Mesenteric fat pad (tissue), 1 donor: ENCODE measurements at places on chromosomes 6 and 20. TPM values are rescaled to one million over a fixed set of nuclear protein-coding genes. Genes with fewer than 3 reads are reported as not detected.

- no peak for DNase-seq
Observed at GRCh38 chr6:138086573-138087196, 20.5 kb downstream of the PERP start.

Gene SLC12A5
- 1.7 TPM for total RNA-seq

- no peak for DNase-seq
Observed at GRCh38 chr20:17870086-17870740, 98.4 kb downstream of the SNX5 start.

GRCh38 chr6:40532349-40533000, 54.7 kb downstream of the LRFN2 start:
- DNase-seq, result no peak

GRCh38 chr20:44402391-44403193, 47.1 kb downstream of the HNF4A start:
- peak; percentile 82 for DNase-seq

Gene GHRH
- total RNA-seq, result not detected

Gene WFDC11
- not detected for total RNA-seq

GRCh38 chr6:17899491-17899890, 87.9 kb downstream of the KIF13A start:
- no peak for DNase-seq

DNA sequence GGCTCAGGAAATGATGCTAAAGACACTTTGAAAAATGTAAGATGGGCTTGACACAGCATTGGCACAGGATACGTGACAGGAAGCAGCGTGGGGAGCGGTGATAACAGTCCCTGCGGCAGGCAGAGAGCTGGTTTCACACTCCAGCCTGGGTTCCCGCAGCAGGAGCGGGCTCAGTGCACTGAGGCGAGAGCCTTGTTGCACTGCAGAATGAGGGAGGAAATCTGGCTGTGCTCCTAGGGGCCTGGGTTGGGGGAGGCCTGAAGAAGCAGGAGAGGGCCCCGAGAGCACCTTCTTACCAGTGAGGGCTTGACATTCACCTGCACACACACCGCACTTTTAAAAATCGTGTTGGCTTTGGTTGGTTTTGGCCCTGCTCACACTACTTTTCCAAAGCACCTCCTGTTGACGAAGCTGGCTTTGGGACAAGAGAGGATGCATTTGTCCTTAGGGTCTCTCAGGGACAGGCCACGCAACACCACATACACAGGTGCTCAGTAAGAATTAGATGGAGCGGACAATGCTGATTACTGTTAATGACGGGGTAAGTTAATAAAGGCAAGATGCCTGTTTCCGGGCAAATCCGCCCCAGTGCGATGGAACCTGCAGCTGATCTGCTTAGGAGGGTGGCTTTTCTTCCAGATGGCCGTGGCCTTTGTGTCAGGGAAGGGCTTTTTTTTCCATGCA, 49.4 kb upstream of the ARMC2 start:
- no peak for DNase-seq

GRCh38 chr6:53945765-53946407, 151.1 kb downstream of the LRRC1 start:
- DNase-seq, result no peak

GRCh38 chr6:169965239-169965638, 213.8 kb downstream of the ERMARD start:
- DNase-seq, result no peak

Gene RCAN2
- 6.7 TPM for total RNA-seq

DNA sequence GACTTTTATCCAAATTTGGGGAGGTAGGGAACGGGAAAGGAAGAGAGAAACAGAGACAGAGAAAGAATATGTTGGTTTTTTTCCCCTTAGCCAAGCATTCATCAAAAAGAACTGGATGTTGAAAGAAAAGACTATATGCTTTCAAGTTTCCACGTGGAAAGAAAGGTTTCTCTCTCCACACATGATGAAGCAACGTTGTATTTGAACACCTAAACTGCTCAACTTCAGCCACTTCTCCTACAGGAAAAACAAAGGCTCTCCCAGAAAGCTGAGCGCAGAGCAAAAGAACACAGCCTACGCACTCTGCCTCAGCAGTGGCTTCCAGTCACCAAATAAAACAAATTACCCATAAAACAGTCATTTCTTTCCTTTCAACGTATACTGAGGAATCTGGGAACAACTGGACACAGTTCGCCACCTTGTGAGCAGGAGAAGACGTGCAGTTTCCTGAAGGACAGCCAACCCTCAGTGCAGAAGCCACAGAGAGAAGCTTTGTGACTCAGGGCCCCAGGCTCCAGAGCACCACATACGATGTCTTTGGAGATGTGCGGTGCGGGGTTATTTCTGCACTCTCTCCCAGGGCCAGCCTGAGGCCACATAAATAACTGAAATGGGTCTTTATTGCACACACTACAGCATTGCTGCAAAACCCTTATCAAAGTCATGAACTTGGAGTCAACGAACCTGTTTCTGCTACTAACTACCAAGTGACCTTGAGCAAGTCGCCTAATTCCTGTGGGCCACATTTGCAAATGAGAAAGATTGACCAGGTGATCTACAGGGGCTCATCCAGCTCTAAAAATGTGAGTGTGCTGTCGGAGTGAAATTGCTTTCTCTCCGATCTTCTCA, 10.1 kb downstream of the IL17F start:
- DNase-seq, result no peak

DNA sequence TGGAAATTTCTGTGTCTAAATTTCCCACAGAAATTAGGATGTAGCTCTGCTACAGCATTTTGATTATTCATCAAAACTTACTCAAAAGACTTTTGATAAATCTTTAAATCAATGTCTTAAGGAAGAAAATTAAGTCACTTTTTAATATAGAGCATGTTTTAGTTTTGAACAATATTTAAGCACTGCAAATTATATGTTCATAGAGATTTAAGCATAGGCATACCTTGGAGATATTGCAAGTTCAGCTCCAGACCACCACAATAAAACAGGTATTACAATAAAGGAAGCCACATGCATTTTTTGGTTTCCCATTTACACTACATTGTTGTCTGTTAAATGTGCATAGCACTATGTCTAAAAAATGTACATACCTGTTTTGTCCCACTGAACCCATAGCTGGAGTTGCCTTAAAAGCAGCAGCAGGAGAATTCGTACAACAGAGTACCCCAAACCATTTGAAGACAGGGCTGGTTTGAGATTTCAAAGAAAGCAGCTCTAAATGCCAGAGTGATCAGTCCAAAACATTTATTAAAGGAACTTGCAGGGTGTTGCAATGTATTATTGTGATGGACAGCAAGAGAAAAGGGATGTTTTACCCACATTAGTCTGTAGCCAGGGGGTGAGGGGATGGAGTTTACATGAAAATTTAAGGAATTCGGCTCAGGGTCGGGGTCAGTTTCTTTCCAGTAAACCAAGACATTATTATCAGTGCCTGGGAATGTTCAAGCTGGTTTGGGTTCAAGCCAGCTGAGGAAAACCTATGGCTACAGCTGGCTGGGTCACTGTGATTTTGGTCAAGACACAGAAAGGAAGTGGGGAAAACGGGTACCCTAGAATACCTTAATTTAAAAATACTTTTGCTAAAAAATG, 6.3 kb upstream of the LOC128125822 start:
- DNase-seq, result no peak

Gene PBOV1
- total RNA-seq, result not detected

- DNase-seq, result no peak
Observed at GRCh38 chr6:33088258-33088930, 12.6 kb downstream of the HLA-DPB1 start.
